T-helper 1 cell (primary cell): ENCODE measurements at places on chromosomes 7 and 10.

DNA sequence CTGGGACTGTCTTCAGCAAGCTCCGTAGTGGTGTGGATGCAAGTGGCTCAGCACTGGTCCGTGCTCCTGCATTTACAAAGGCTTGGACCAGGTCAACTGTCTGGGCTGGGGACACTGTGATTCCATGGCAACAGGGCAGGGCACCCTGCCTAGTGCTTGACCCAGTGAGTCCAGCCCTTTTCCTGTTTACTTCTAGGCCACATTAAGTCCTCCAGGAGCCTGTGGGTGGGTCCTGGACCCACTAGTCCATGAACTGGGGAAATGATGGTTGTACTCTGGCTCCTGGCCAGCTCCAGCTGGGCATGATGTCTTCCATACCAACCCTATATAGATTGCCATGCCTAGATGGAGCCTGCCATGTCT is 152.0 kb downstream of the RPS24 start:
- DNase-seq, result no peak

GRCh38 chr7:91379991-91380390 is 115.8 kb downstream of the FZD1 start:
- DNase-seq, result no peak

- peak; percentile 36 for DNase-seq
Observed at GRCh38 chr10:45000752-45001380, at the start of gene ZNF22. Gene ZNF22, plus strand, starts transcription at chr10:45000923. Its CDS starts 2,446 bp downstream, at chr10:45003369.

DNA sequence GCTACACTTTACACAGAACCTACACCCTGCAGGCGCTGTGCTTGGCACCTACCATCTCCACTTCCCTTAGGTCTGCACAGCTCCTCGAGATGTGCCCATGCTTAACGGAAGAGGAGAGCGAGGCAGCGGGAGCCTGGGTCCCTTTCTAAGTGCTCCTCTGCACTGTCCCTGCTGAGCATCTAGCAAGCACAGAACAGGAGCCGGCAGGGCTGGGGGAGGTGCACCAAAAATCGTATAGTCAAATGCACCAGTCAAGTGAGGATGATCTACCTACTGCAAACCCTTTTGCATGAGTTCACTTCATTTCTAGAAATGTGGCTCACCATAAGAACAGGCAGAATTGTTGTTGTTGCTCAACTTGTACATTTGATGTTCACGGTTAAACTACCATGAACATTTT is 267.7 kb downstream of the TNS3 start:
- no peak for DNase-seq

- no peak for DNase-seq
Observed at GRCh38 chr10:132203256-132204077, 16.7 kb downstream of the DPYSL4 start.

GRCh38 chr10:43598446-43598845 is 7.8 kb upstream of the ZNF485 start:
- no peak for DNase-seq

DNA sequence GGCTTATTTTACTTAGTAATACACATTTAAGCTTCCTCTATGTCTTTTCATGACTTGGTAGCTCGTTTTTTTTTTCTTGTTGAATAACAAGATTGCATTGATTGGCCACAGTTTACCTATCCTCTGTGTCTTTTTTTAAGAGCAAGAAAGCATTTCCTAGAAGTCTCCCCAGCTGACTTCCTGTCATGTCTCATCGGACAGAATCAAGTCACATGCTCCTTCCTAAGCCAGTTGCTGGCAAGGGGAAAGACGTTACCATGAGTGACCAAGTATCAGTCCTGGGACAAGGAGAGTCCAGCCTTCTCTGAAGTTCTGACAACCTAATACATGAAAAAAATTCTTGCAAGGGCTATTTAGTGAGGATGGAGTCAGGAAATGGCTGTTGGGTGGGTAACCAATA is 24.9 kb upstream of the SFRP5 start:
- no peak for DNase-seq

GRCh38 chr7:125636320-125636962 is 706.8 kb upstream of the POT1 start:
- no peak for DNase-seq

GRCh38 chr7:95503271-95504131 is 17.8 kb downstream of the ASB4 start:
- DNase-seq, result no peak

GRCh38 chr7:13841284-13841683 is 148.2 kb downstream of the ETV1 start:
- DNase-seq, result no peak

GRCh38 chr7:157949711-157950110 is 612.9 kb downstream of the DNAJB6 start:
- DNase-seq, result no peak

GRCh38 chr7:76392531-76393115 is 16.9 kb downstream of the SSC4D start:
- no peak for DNase-seq

GRCh38 chr7:114364151-114364550 is 50.5 kb upstream of the FOXP2 start:
- DNase-seq, result no peak

GRCh38 chr7:43198599-43199090 is 86.2 kb downstream of the HECW1 start:
- DNase-seq, result no peak

- DNase-seq, result no peak
Observed at GRCh38 chr7:27947586-27948278, 207.8 kb downstream of the TAX1BP1 start.

- no peak for DNase-seq
Observed at GRCh38 chr7:45579391-45579801, 5.2 kb downstream of the ADCY1 start.

GRCh38 chr7:50851451-50851850 is 68.8 kb upstream of the GRB10 start:
- DNase-seq, result no peak

- no peak for DNase-seq
Observed at GRCh38 chr7:26035552-26035951, 116.4 kb upstream of the NFE2L3 start.

GRCh38 chr7:121796381-121796780 is 76.6 kb upstream of the PTPRZ1 start:
- DNase-seq, result no peak

DNA sequence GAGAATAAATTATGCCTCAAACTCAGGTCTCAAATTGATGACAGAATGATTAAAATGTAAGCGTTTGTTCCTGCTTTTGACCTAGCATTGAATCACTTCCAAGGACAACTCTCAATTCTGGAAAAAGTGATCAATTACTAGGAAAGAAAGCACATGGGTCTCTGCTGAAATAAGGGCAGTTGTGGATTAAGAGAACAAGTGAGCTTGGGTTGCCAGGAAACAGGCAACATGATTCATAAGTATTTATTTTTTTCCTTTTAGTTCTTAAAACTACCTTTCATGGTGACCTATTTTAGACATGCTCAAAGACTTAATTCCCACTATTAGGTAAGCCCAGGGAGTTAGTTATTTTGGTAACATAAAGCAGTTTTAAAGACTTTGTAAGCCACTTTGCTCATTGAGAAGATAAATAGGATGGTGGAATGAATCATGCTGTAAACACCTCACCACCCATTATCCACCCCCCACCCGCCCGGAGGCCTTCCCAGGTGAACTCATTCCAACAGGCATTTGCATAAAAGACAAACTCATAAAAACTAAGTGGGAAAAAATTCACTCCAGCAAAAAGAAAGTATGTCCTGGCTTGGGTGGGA is 728.3 kb downstream of the SORCS1 start:
- no peak for DNase-seq

DNA sequence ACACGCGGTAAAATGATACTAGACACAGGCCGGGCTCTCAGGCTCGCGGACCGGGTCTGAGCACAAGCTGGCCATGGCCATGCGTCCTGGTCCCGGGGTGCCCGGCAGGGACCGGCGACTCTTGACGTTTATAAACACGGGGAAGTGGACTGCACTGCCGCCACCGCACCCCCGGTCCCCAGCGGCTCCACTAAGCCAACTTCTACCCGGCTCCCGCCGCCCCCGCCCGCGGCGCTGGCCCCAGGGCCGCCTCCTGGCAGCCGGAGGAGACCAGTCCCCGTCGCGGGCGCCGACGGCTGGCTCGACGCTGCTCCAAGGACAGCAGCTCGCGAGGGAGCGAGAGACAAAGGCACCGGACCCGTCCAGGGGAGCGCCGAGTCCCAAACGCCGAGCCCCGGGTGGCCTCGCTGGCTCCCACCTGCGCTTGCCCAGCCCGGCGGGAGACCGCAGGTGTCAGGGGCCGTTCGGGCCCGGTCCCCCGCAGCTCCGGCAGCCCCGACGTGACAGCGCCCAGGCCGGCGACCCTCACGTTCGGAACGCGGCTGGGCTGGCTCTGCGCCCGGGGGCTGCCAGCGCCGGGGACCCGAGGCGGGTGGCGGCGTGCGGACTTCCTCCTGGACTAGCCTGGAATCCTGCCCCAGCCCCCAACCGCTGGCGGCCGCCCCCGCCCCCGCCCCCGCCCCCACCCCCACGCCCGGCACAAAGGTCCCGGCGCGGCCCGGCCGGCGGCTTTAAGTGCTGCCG is 517 bp downstream of the ITGB1 start:
- DNase-seq, result peak; percentile 10

- no peak for DNase-seq
Observed at GRCh38 chr7:99086532-99086931, 57.4 kb downstream of the SMURF1 start.

- no peak for DNase-seq
Observed at GRCh38 chr10:71052076-71052660, 160.2 kb upstream of the UNC5B start.
